ENCODE measurements at places on chromosomes 6 and 20.

DNA sequence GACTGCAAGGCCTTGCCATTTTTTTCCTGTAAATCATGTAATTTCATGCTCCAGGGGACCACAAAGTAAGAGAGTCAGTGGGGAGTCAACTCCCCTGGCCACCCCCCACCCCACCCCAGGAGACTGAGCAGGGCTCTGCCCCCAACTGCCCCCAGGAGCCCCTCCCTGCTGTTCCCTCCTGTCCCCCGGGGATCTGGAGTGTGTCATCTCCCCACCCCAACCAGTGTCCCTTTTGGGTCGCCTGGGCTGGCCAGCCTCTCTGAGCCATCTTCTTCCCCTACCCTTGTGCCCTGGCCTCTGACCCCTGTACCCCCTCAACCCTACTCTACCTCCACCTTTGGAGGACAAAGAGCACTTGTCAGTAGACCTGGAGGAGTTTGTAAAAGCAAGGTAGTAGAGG lies 29.4 kb downstream of the FOXP4 start:
- no peak for DNase-seq

DNA sequence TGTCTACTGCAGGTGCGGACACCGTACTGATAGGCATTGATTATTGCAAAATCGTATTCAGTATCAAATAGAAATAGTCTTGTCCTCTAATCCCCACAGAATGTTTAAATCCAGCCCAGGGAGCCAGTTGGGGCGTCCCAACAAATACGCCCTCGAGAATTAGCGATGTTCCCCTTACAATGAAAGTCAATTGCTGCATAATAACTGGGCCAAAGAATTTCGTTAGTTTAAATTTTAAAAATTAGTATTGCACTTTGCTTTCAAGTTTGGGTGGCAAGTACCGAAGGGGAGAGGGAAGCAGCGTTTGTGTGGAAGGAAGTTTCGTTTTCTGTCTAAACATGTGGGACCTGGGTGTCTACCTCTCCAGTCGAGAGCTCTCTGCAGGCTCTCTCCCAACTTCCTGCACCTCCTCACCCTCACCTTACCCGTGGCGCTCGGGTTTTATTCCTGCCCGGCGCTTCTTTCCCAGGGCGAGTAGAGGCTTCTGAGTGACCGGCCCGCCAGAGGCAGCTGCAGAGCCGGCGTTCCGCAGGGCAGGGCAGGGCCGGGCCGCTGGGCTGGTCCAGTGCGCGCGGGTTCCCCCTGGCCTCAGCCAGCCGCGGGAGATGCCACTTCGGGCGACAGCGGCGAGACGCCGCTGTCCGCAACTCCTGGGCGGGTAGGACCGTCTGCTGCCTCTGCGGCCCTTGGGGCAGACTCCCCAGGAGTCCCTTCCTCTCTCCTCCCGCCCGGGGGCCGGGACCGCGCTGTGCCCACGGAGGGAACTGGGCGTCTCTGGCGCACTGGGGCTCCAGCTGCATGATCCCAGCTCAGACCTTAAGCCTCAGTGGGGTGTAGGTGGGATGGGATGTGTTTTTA lies 862 bp upstream of the TFAP2C start:
- DNase-seq, result no peak

DNA sequence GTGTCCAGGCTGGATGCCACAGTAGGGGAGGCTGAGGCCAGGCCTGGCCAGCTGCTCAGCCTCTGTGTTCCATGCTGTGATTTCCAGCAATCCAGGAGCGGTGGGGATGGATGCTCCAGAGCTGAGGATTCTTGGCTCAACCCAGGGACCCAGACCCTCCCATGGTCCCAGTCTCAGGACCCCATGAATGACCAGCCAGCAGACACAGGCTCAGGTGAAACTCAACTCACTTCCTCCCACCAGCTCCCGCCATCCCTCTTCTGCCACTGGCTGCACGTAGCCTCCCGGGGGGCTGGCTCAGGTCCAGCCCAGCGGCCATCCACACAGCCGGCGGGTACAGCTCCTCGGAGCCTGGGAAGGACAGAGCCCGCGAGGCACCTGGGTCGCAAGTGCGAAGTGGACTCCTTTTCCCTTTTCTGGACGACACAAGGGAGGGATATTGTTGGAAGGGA lies 54.5 kb upstream of the DACT2 start:
- no peak for DNase-seq

GRCh38 chr6:19603721-19604120 lies 233.4 kb upstream of the ID4 start:
- no peak for DNase-seq

GRCh38 chr6:51028276-51028675 lies 209.6 kb downstream of the TFAP2B start:
- no peak for DNase-seq

GRCh38 chr6:91886183-91886795 lies 1299.4 kb upstream of the MAP3K7 start:
- DNase-seq, result no peak

GRCh38 chr6:37783856-37784584 lies 35.5 kb upstream of the ZFAND3 start:
- no peak for DNase-seq

DNA sequence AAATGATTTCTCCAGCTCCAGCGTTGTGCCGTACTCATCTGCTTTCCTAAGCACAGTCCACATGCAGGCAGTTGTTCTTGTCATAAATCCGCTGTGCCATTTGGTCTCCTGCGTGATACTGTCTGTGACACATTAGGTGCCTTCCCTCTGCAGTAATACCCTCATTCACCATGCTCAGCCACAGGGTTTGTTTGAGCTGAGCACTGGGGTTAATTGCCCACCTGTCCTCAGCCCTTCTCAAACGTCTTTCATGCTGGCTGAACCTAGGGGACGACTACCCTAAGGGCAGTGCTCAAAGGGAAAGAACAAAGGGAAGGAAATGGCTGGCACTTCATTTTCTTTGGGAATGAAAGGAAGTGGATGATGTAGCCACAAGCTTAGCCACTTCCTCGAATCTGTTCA lies 64.2 kb upstream of the MYLIP start:
- no peak for DNase-seq

DNA sequence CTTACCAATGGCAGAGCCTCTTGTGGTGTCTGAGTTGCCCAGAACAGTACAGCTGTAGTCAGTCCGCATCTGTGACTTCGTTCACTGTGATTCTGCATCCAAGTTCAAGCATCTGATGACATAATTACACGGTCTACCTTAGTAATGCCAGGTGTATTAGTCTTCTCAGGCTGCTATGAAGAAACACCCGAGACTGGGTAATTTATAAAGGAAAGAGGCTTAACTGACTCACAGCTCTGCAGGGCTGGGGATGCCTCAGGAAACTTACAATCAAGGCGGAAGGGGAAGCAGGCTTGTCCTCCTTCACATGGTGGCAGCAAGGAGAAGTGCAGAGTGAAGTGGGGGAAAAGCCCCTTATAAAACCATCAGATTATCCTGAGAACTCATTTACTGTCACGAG lies 163.9 kb upstream of the SULF2 start:
- no peak for DNase-seq
